ENCODE measurements at places on chromosomes 16 and 17.

DNA sequence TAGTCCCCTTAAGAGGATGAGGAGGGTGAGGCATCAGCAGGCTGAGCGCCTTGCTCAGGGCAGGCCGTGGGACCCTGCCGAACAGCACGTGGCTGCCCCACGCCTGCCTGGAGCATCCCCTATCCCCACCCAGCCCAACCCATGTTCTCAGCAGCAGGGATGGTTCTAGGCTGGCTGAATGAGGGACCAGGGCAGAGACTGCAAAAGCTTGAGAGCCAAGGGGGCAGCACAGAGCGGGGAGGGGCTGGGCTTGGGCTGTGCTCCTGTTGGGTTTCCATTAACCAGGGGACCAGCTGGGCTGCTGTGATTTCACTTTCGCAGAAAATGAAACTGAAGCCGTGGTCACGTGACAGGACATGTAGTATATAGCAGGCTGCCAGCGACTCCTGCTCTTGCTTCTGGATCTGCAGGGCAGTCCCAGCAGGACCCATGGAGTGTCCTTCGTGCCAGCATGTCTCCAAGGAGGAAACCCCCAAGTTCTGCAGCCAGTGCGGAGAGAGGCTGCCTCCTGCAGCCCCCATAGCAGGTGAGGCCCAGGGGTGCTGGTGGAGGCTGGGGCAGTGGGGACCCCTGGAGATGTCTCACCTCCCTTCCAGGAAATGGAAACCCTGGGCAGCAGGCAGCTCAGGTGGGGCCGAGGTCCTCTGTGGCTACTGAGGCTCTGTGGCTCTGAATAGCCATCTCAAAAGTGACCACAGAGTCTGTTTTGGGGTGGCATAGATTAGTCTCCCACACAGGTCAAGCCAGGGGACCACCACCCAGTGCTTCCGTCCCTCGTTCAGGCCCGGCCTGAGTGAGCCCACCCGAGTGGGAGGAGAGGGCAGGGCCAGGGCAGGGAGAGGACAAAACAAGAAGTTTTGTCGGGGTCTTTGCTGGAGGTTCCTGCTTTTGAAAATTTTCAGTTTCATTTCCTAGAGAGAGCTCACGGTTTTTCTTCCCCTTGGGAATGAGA, 2.9 kb downstream of the RNF213 start:
- DNase-seq: peak; percentile 72

DNA sequence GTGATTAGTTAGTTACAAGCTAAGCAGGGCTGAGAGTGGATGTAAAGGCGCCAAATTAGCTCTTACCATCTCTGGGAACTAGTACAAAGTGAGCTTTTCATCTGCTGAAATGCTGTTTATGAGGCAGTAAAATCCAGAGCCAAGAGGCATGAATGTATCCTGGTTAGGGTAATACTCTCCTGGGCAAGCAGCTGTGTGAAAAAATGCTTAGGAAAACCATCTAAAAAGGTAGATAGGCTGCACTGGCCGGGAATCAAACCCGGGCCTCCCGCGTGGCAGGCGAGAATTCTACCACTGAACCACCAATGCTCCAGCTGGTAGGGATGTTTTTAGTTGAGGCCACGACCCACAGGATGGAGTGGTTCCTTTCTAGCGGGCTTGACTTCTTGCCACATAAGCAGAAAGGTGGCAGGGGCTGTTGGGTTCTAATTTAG, 23.0 kb downstream of the VAC14 start:
- DNase-seq: no peak

- DNase-seq: no peak
Observed at GRCh38 chr17:37410357-37410756, 3.7 kb downstream of the TADA2A start.

DNA sequence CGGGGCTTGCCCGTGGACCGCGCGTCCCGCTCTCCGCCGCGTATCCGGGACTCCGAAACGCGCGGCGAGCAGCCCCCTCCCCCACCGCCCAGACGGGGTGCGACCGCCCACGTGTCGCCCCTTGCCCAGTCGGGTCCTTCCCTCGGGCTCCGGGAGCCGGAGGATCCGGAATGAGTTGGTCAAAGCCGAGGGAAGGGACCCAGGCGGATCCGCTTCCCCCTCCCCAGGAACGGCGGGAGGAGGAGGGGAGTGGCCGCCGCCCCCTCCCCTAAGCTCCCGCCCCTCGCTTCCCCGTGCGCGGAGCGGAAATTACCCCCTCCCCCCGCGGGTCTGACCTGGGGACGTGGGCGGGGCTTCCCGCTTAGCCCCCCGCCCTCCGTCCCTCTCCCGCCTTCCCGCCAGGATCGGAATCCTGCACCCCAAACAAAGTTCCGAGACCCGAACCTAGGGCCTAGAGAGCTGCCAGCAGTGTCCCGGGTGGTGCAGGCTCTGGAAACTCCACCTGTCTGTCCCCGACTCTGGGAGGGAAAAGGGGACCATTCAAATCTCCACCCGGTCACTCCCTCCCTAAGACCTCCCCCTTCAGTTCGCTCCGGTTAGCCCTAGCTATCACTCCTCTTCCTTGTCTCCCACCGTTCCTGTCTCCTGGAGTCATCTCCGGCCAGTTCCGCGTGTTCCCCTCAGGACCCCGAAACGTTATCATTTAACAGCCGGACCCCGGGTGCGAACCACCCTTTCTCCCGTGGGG, 1.0 kb upstream of the IGF2BP1 start:
- peak; percentile 13 for DNase-seq

DNA sequence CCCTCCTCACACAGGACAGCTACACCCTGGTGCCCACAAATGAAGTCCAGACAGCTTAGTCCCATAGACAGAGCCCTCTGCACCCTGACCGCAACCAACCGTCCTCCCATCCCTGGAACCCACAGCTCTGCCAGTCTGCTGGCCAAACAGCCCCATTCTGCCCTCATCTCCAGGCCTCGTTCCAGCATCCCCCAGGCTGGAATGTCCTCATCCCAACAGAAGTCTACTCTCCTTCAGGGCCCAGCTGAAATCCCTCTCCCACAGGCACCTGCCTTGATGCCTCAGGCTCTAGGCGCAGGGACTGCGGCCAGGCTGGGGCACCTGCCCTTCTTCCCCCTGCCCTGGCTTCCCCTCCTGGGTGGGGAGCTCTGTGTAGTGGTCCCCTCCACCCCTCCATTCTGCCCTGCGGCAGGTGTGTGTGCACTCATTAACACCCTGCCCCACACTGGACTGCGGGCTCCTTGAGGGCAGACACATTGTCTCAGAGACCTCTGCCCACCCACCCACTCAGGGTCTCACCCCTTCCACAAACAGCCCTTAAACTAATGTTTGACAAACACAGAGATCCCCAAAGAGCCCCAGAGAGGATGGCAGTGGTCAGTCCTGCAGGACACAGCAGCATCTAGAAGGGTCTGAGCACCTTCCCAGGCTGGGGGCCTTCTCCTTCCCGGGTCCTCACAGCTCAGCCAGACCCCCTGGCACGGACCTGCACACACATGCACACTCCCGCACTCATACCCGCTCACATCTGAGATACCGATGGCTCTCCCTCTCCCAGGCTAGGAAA, 820 bp downstream of the GRIN2C start:
- no peak for DNase-seq

DNA sequence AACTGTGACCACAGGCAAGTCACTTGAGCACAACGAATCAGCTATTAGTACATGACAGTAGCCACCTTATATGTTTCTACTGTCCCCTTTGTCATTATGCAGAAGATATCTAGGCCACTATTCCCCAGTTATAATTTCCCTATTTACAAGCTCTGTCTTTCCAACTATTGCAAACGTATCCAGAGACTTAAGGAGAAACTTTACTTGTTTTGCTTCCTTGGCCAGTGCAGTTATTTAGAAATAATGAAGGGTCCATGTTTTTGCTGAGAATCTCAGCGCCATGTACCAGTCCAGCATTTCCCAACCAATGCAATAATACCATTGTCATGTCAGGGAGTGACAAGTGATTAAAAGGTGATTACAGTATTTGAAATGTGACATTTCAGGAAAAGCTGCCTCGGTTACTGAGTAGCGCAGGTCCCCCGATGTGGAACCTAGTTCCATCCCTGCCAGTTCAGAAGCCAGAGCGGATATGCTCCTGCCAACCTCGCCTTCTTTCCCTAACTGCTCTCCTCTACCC, 743 bp downstream of the ZNF624 start:
- DNase-seq: no peak

GRCh38 chr17:43766413-43767052, 7.9 kb upstream of the SOST start:
- no peak for DNase-seq

GRCh38 chr16:50548125-50548908, at the start of gene NKD1:
TSS of gene NKD1 (plus strand) at chr16:50548396. CDS start at chr16:50548554, 158 bp downstream.
- peak; percentile 40 for DNase-seq

DNA sequence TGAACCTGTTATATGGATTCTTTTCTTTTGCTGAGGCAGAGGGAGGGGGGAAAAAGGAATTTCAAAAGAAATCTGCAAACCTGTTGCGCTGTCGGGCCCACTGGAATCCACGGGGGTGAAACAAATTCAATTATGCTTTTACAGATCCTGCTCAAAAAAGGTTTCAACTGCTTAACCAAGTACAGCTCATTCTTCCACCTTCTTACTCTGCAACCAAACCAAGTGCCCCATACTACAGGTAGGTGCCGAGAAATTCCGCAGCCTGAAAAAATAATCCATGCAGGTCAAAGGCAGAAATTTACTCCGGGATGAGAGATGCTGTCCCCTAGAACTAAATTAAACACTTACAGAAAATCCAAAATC, 416 bp downstream of the RNF43 start:
- DNase-seq: no peak

GRCh38 chr17:54992797-54993639, 24.5 kb downstream of the STXBP4 start:
- no peak for DNase-seq

- no peak for DNase-seq
Observed at GRCh38 chr17:69593716-69594115, 179.2 kb downstream of the MAP2K6 start.

- DNase-seq: no peak
Observed at GRCh38 chr16:18958621-18959029, 25.1 kb upstream of the TMC7 start.

GRCh38 chr17:64025732-64026294, 5.4 kb upstream of the ICAM2 start:
- peak; percentile 91 for DNase-seq

- DNase-seq: peak; percentile 25
Observed at GRCh38 chr17:50630524-50631194, 4.0 kb upstream of the ABCC3 start.

GRCh38 chr16:55039511-55039910, 108.8 kb downstream of the IRX5 start:
- DNase-seq: no peak

DNA sequence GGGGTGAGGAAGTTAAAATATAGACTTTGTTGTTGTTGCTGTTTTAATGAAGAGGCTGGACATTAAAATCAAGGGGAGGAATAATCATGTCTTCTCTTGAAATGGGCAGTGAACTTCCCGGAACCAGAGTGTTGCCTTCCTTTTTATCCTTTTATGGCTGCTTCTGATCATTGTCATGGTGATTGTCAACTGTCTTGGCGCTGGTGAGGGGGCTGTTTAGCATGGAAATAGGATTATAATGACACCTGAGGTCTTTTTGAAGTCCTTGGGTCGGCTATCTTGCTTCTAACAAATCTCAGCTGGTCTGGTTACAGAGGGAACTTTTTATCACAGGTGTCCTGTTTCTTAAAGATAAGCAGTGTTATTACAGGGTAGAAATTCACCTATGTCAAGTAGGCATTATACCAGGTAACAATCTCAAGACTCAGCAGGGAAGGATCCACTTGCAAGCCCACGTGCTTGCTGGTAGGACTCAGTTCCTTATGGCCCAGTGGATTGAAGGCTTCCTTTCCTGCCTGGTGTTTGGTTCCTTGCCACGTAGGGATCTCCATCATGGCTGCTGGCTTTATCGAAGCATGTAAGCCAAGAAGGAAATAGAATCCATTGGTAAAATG, 349.3 kb downstream of the WWOX start:
- no peak for DNase-seq

DNA sequence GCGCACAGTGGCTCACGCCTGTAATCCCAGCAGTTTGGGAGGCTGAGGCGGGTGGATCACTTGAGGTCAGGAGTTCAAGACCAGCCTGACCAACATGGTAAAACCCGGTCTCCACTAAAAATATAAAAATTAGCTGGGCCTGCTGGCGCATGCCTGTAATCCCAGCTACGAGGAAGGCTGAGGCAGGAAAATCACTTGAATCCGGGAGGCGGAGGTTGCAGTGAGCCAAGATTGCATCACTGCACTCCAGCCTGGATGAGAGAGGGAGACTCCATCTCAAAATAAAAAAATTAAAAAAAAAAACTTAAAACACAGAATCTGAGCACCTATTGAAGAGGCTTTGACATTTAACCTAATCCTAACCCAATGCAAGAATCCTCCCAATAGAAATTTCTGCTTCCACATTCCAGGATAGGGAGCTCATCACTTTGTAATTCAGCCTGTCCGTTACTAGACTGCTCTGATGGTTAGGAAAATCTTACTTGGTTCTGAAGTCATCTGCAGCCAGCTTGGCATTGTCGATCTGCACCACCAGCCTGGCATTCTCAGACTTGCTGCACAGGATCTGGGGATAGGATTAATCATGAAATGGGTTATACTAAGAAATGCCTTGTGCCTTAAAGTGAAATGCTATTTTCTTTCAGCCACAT, 2.1 kb downstream of the KRT33B start:
- DNase-seq: no peak

DNA sequence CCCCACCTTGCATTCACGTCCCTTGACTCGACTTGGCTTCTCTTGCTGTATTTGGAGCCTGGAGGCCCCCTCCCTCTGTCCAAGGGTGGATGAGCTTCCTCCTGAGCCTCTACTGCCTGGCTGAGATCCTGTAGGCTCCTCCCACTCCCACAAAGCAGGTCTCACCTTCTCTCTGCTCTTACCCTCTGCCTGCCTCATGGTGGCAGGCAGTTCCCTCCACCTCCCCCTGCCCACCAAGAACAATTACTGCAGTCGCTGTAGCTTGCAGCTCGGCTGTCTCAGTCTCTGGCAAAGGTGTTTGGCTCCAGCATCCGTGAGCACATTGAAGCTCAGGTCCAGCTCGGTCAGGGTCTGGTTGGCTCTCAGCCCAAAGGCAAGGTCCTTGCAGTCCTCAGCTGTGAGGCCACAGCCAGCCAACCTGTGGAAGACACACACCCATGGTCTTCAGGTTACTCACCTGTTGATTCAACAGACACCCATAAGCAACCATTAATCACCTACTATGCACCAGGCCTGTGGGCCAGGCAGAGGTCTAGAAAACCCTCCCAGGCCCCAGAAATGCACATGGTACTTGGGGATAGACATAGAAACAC, 42.6 kb downstream of the NLRP1 start:
- DNase-seq: no peak

GRCh38 chr16:58197314-58198012, 443 bp downstream of the CSNK2A2 start:
- no peak for DNase-seq

All from central memory CD8-positive, alpha-beta T cell (primary cell).